NCI-H345 (cell line): ENCODE measurements at places on chromosomes 13 and 19.

DNA sequence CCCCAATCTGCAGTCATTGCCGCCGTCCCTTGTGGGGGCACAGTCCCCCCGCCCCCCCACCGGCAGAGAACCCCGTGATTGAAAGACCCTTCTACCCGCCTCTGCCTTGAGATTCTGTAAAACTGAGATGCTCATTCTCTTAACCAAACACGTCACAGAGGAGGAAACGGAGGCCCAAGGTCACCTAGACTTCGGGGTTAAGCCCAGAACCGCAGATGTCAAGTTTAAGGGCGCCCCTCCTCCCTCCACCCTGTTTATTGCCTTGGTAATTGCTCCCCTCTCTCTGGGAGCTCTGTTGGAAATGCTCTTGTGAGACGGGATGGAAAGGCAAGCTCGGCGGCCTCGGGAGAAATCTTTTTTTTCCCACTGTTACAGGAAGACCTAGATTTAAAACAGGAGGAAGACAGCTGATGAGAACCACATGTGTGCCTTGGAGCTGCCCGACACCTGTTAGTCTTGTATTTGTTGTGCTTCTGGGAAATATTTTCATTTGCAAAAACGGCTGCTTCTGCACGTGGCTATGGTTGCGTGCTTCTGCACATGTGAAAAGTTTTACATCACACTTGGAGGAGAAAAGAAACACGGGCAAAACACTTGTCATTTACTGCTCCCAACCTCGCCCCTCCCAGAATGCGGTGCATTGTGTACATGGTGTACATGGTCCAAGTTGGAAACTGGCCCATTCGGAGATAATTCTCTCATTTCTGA, 1.1 kb upstream of the MED26 start:
- no peak for DNase-seq

- DNase-seq: no peak
Measured at GRCh38 chr13:108968566-108968965, 339.2 kb downstream of the MYO16 start.

GRCh38 chr13:77807431-77808135, 110.1 kb downstream of the SLAIN1 start:
- DNase-seq: no peak

DNA sequence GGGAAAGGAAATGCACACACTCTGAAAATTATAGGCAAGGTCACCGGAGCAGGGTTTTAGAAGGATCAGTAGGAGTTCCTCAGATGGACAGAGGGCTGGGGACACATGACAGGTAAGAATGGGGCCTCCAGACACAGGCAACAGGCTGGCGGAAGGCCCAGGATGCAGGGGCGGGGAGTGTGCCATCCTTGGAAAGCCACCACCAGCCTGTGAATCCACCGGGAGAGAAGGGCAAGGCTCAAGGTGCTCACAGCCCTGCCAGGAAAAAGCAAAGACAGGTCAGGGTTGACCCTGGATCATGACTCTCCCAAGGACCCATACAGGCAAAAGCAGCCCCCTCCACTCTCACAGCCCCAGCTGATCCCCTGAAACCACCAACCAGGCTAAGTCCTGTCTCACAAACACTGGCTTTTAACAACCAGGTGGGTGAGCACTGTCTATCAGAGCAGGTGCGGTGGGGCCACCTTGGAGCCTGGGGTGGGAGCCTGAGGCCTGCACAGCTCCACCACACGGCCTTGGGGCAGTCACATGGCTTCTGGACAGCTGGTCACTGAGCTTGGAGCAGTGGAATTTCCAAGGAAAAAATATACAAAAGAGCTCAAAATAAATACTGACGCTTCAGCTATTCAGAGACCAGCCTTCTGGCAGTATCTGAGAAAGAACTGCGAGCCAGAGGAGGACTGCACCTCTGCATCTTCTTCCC, 35.2 kb upstream of the ISYNA1 start:
- DNase-seq: no peak

DNA sequence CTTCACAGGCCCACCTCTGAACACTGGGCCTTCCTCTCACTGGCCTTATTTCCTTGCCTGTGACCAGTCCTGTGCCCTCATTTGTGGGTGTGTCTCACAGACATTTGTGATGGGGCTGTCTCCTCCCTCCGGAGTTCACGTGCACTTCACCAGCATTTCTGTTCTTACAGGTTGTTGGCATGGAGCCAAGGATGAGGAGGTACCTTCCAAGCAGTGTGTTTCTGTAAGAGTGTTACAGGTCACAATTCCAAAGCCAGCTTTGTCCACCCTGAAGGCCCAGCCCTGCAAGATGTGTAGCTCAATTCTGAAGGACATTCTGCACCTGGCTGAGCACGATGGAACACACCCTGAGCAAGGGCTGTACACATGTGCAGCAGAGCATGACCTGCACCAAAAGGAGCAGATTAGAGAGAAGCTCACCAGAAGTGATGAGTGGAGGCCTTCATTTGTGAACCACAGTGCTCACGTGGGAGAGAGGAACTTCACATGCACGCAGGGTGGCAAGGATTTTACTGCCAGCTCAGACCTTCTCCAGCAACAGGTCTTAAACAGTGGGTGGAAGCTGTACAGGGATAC, 8.1 kb downstream of the ZNF749 start:
- DNase-seq: peak; percentile 57

DNA sequence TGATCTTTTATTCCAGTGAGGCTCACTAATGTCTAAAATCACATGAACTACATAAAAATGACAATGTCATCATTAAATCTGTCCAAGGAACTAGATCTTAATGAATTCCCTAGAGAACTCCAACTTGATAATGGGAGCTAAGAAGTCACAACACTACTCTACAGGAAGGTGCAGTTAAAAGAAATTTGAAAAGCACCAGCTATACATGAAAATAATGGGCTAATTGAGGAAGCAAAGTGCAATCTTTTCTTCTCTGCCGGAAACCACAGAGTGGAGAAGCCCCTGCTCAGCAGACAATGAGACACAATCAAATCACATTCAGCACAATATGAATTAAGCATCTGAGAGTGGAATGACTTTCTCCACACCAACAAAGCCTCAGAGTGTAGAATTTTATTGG, 261.7 kb downstream of the LHFPL6 start:
- no peak for DNase-seq

DNA sequence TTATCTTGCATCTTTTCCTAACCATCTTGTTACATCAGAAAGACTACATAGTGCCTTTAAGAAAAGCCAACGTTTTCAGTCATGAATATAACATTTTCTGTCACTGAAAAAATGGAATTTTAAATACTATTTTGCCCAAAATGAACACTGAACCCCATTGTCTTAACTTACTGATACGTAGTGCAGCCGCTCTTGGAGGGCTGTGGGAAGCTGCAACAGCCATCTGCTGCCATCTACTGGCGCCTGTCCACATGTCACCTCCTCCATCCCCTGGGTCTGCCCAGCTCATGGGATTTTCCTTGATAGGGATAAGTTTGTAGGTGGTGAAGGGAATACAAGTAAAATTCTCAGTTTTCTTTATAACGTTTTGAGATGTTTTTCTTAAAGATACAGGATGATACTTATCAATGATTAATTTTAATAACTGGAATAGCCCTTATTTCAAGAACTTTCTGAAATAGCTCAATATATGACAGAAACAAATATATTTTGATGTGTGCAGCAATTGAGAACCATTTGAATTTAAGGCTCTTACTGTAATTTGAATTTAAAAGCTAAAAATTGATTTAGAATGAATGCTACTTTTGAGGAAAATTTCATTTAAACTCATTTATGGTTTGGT, 73.7 kb downstream of the GGACT start:
- DNase-seq: peak; percentile 87

DNA sequence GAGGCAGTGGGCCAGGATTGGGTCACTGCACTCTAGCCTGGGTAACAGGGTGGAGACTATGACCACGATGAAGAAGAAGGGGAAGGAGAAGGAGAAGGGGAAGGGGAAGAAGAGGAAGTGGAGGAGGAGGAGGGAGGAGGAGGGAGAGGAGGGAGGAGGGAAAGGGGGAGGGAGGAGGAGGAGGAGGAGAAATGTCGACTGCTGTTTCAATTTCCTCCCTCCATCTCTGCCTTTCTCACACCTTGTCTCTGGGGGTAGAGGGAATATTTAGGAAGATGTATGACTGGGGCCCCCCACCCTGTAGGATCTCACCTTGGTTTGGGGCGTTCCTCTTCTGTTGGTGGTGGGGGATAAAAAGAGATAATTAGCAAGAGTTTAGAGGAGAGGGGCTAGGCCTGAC, 3.8 kb downstream of the TNNT1 start:
- DNase-seq: no peak

- no peak for DNase-seq
Measured at GRCh38 chr13:32897296-32897695, 118.9 kb upstream of the KL start.

GRCh38 chr19:3136684-3137055, 837 bp downstream of the GNA15 start:
- no peak for DNase-seq

DNA sequence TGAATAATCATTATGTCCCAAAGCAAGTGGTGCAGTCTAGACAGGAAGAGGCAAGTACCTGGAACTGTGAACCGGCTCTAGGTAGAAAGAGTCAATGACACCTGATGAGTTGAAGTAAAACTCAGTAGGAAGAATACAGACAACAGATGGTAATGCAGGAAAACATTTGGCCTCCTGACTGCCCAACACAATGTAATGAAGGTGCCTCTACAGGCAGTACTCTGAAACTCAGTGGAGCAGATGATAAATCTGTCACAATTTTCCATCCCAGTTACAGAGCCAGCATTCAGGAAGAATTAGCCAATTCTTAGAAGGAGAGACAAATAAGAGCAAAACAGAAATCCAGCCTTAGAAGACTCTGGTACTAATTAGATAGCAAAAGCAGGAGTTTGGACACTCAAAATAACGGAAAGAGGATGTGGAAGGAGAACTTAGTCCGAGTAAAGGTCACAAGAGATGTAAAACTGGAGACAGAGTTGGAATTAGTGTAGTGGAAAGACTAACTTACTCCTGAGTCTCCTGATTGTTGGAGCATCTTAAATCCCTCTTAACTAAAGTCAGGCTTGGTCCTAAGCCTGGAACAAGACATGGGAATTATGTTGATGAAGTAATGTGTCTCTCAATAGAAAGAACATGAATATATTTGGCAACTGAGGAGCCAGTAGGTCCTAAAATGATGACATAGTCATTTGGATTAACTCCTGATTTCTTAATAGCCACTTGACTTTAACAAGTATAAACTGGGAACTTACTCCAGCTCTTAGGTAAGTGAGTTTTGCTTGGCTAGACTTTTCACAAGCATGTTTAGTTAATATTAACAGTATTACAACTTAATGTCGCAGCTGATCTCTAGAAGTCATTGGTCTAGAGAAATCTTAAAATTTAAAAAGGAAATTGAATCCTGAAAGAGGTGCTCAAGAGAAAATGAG, 457.3 kb upstream of the MIR17HG start:
- DNase-seq: no peak

GRCh38 chr19:17973759-17974158, 6.9 kb downstream of the KCNN1 start:
- no peak for DNase-seq

GRCh38 chr13:81682081-81682630, 1341.2 kb upstream of the SPRY2 start:
- no peak for DNase-seq

DNA sequence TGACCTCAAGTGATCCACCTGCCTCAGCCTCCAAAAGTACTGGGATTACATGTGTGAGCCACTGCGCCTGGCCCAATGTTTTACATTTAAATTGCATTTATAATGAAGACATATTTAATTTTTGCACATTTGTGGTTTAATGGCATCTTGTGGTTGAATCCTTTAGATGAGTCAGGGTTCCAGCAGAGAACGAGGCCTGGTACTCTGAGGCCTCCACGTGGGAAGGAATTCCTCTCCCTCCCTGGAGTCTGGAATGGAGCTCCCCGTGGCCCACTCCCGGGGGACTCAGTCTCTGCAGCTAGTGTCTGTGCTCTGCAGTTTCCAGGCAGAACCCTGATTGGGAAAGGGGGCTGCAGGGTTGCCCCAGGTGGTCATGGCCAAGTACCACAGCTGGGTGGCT, 24.2 kb downstream of the ZFR2 start:
- no peak for DNase-seq

- no peak for DNase-seq
Measured at GRCh38 chr13:110274687-110275086, 32.3 kb downstream of the COL4A1 start.

DNA sequence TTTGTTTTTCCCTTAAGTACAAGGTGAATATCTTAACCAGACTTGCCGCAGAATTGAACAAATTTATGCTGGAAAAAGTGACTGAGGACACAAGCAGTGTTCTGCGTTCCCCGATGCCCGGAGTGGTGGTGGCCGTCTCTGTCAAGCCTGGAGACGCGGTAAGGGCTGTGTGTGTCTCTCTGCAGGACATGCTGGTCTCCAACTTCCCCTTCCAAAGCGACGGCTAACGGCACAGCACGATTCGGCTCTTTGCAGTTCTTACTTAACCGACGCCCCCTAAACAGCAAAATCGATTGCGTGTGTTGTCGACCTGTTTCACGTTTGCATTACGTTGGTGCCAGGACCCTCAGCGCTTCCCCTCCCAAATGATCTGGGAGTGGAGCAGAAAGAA, 73.2 kb downstream of the GGACT start:
- no peak for DNase-seq

DNA sequence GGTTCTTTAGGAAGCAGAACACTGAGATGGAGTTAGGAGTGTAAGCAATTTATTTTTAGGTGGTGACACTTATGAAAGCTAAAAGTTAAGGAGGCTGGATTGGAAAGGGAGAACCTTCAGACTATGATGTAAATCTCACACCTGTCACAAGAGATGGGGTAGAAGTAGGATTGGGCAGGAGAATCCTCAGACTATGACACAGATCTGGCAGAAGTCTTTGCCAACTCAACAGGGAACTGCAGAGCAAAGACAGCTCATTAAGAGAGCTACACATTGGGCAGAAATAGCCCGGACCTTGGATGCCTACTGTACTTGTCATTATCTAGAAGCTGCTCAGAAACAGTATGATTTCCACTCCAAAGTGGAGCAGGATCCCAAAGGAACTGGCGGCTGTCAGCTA, 134.4 kb downstream of the DNAJC15 start:
- no peak for DNase-seq

GRCh38 chr19:50425581-50425980, 6.8 kb downstream of the SPIB start:
- no peak for DNase-seq

- no peak for DNase-seq
Measured at GRCh38 chr13:50794226-50794625, 49.3 kb downstream of the DLEU7 start.

- DNase-seq: no peak
Measured at GRCh38 chr19:48230555-48231129, 25.1 kb downstream of the CARD8 start.

GRCh38 chr19:10593820-10594637, 6.9 kb upstream of the AP1M2 start:
- no peak for DNase-seq

- DNase-seq: no peak
Measured at GRCh38 chr13:53200498-53201453, 172.2 kb downstream of the OLFM4 start.

DNA sequence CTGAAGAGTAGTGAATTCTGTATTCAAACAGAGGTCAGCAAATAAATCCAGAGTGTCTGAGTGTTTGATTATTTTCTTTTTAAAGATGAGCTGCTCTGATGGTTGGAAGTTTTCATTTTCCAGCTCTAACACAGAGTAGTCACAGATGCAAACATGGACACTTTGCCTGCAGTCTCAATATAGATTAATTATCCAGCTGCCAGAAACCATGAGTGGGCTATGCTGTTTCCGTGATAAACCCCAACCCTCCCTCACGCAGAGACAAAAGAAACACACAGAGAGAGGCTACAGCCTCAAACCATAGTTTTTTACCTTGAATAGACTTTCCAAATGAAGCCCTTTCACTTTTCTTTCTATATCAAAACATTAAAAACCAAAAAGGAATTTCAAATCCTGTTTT, 884.7 kb downstream of the DIAPH3 start:
- peak; percentile 45 for DNase-seq

GRCh38 chr13:36343766-36344165, 2.4 kb downstream of the SPART start:
- no peak for DNase-seq
